Glomerular endothelial cell (primary cell): ENCODE measurements at places on chromosomes 6 and 20. TPM values are rescaled to one million over a fixed set of nuclear protein-coding genes. Genes with fewer than 3 reads are reported as not detected.

Gene COL19A1
- not detected in 2 replicates for total RNA-seq

Gene OPRL1
- total RNA-seq = 2.7 and 4.5 TPM in 2 replicates

Gene TMEM170B
- total RNA-seq = 2.5 and 2.7 TPM in 2 replicates

Gene GHRH
- total RNA-seq = not detected in 2 replicates

Gene RIPOR2
- total RNA-seq = 0.05 TPM in 1 of 2 replicates, not detected in the other

- DNase-seq = no peak
Measured at GRCh38 chr6:73528897-73529296, 8.1 kb upstream of the EEF1A1 start.

- DNase-seq = peak; percentile 37
Measured at GRCh38 chr20:52083627-52084232, 107.8 kb downstream of the ZFP64 start.

DNA sequence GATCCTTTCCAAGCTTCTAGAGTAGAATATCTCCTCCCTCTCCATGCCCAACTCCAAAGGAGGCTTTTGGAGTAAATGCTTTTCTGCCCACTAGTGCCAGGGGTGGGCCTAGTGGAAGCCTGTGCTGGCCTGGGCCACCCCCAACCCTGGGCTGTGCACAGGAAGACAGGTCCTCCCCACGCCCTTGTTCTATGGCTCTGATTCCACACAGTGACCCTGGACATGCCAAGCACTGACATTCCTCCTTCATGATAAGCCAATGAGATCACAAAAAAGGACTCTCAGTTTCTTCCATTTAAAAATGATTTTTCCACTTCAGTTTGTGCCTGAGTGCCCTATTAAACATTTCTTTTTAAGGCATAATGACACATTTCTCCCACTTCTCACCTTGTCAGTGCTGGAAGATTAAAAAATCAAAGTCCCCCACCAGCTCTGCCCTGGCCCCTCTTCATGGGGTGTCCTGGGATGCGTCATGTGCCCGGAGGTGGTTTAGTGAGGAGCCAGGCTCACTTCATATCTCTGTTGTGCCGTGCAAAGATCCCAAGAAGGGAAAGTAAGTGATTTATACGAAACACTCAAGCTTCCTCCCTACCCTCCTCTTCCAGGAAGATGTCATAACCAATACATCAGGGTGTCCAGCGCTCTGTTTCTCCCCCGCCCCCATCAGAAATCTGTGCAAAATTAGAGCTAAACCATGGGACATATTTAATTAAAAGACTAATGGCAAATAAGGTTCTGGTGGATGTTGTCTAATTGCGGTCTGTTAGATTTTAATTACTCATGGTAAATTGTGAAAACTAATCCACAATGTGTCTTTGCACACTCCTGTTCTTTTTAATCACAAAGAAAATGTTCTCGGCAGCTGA, 255.0 kb downstream of the NRN1 start:
- DNase-seq = no peak

- DNase-seq = no peak
Measured at GRCh38 chr6:107305391-107305790, 154.0 kb downstream of the PDSS2 start.

DNA sequence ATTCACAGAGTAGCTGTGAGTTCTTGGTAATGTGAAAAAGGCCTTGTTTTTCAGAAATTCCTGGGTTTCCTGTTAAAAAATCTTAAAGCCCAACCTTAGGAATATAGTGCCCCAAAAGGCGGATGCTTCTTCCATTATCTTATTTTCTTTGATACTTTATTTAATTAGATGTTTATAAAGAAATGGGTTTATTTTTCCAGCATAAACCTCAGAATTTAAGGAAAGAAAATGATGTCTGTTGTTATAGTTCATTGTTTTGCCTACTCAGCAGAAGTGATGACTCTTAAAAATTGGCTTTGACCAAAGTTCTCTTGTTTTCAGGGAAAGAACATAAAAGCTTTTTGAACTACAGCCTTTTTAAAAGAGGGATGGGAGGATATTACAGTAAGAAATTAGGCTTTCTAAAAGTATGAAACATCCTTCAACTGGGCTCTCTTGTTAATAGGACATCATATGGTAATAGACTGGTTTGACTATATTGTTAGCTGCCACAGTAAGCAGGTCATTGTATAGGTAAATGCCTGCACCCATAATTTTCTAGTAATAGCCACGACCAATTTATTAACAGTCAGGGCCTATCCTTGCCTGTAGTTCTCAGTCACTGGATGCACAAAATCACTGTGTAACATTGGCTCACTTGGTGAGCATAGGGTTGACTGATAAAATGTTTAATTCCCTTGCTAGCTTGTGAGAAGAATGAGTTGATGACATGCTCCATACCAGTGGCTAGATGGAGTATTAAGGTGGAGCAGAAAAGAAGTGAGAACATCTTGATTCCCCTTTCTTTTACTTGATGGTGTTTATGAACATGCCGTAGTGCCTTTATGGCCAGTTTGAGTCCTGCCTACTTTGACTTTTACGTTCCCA, 5.2 kb downstream of the SRSF6 start:
- DNase-seq = no peak

GRCh38 chr6:87373377-87373776, 28.8 kb downstream of the C6orf163 start:
- DNase-seq = no peak
